NCI-H524 treated with DMSO at 0.1 percent for 48 hours (cell line): ENCODE measurements at places on chromosomes 4 and X.

- DNase-seq, result no peak
These were observed 126.9 kb downstream of the UNC5C start for GRCh38 chr4:95421869-95422268.

DNA sequence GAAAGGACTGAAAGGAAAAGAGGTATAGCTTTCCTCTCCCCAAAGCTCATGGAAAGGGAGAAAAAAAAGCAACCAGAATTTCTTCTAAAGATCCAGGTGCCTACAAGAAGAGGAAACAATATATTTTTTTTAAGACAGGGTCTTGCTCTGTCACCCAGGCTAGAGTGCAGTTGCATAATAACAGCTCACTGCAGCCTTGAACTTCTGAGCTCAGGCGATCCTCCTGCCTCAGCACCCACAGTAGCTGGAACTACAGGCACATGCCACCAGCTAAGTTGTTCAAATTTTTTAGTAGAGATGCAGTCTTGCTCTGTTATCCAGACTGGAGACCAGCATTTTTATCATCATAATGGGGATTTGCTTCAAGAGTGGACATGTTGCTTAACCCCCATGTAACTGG, 30.5 kb upstream of the BBS12 start:
- DNase-seq, result no peak

DNA sequence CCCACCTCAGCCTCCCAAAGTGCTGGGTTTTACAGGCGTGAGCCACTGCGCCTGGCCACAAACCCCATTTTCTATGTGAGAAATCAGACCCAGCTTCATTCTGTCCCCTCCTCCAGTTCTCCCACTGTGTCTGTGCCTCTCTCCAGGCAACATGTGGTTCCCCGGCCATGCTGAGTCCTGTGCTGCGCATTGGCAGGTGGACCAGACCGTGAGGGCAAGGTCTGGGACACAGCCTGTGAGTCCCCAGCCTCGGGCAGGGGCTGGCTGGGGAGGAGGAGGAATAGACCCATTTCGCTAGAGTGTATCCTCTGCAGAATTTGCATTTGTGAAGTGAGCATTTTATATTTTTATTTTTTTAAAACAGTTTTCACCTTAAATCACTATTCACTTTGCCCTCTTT, 21.5 kb upstream of the CLDN24 start:
- DNase-seq, result no peak

- peak; percentile 71 for DNase-seq
These were observed 39.3 kb downstream of the SLAIN2 start for GRCh38 chr4:48380583-48381167.

GRCh38 chrX:1218286-1218685, 5.8 kb upstream of the CRLF2 start:
- DNase-seq, result no peak

GRCh38 chr4:125773931-125774330, 459.2 kb downstream of the FAT4 start:
- no peak for DNase-seq

- DNase-seq, result no peak
These were observed 33.5 kb upstream of the REST start for GRCh38 chr4:56874166-56874565.

DNA sequence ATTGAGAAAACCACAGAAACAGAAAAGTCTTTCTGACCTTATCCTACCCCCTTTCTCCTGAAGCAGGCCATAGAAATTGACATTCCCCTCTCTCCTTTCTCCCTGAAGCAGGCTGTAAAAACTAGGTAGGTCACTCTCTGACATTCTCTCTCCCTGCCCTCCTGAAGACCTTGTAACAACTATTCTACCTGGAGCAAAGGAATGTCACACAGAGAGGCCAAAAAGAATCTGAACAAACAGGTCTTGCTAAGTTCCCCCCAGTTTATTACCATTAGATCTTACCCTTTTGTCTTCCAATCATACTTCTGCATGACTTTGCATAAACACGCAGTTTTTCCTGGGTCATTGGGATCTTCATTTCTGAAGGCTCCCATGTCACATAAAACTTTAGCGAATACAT, 198.3 kb upstream of the GYPA start:
- DNase-seq, result no peak

- DNase-seq, result peak; percentile 1
These were observed 18.1 kb downstream of the USP38 start for GRCh38 chr4:143202824-143203223.

DNA sequence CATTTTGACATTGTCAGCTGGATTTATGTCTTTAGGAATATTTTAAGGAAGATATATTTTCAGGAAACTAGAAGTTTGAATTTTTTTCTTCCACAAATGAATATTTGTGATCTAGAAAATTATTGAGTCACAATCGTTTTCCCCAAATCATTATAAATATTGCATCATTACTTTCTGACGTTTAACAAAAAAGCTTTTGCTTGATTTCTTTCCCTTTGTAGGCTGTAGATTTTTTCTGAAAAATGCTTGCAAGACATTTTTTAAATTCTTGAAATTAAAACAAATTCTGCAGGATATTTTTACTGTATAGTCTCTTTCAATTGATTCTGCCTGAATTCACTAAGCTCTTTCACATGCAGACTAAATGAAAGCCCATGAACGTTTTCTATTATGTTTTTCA, 4.9 kb upstream of the SMARCAD1 start:
- no peak for DNase-seq

- DNase-seq, result peak; percentile 2
These were observed 485 bp downstream of the AADAT start for GRCh38 chr4:170089274-170089667.

- no peak for DNase-seq
These were observed 226.3 kb downstream of the FGF13 start for GRCh38 chrX:138485224-138485623.

- DNase-seq, result no peak
These were observed 119.4 kb downstream of the FAT4 start for GRCh38 chr4:125434136-125434535.
